Suprapubic skin (tissue), 4 donors: ENCODE measurements at places on chromosomes 5 and 9.

GRCh38 chr5:501105-501830 lies 23.0 kb downstream of the SLC9A3 start:
- no peak for DNase-seq

GRCh38 chr5:158635565-158635964 lies 464.2 kb downstream of the EBF1 start:
- DNase-seq, result no peak

DNA sequence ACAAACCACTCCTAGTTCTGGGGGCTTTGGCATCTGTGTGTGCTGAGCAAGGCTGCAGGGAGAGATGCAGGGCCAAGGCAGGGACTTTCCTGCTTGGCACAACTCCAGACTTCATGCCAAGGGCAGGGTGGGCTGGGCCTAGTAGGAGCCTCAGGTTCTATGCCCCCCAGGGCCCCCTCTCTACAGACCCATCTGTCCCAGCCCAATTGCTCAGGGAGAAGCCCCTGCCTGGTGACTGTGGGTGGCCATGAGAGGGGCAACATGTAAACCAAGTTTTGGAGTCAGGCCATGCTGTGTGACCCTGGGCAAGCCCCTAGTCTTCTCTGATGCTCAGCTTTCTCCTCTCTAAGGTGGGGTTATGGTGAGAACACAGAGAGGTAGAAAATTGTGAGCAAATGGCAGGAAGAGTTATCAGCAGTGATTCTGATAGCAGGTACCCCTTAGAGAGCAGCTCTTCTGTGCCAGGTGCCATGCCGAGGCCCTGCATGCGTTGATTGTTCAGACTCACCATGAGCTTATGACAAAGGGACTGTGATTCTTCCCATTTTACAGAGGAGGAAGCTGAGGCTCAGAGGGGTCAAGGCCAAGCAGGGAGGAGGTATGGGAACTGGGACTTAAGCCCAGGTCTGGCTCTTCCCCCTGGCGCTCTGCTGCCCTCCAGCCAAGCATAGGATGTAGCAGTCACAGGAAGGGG lies 5.2 kb downstream of the OLFML2A start:
- DNase-seq, result peak; percentile 53

GRCh38 chr5:80931411-80931810 lies 28.8 kb upstream of the RASGRF2 start:
- no peak for DNase-seq

DNA sequence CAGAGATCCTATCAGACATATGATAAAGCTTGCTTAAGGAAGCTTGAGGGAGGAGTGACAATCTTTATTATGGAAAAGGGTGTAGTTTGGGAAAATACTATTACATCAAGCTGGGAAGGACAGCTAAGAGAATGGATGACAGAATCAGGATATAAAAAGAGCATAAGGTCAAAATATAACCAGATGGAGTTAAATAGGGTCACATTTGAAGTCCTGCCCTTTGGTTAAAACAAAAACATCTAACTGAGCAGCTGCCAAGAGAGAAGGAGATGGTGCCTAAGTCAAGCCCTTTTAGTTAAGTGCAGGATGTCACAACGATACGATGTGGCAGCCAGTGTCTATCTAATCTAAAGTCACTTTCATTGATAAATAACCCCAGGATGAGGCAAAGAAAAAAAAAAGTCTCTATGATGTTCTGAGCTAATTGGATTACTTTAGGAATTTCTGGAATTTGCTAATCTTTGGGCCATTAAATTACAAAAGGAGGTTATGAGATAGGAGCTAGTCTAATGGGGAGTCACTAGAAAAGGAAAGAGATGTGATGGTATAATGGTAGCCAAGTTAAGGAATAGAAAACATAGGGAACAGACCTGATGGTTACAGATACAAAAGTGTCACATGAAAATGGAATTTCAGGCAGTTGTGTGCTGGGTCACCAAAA lies 365.2 kb downstream of the PDE4D start:
- no peak for DNase-seq

DNA sequence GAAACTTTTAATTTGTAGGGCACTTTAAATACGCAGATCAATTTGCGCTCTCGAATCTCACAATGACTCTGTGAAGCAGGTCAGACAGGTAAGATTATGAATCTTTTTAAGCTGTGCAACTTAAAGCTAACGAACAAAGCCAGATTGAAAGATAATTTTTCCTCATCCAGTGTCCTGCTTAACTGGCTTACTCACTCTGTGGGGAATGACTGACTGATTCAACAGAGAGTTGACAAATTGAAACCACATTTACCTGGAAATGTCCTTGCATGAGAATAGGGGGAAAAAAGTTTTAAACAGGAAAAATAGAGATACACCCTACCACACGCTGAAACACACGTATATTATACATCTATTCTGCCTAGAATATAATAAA lies 187.9 kb downstream of the MAN2A1 start:
- DNase-seq, result no peak

DNA sequence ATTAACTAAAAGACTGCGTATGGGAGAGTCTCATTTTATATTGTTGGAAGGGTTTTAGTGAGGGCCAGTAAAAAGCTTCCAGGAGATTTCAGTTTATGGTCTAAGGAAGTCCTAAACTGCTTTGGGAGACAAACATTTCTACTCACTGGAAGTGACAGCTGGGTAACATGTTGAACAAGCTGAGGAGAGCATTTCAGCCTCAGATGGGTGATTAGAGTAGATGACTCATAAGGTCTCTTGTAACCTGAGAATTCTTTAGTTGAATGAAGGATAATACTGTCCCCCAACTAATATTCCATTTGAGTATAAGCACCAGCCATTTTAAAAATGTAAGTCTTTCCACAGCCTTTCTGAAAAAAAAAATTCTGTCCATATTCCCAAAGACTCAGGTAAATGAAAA lies 218.0 kb upstream of the C9orf72 start:
- DNase-seq, result no peak

DNA sequence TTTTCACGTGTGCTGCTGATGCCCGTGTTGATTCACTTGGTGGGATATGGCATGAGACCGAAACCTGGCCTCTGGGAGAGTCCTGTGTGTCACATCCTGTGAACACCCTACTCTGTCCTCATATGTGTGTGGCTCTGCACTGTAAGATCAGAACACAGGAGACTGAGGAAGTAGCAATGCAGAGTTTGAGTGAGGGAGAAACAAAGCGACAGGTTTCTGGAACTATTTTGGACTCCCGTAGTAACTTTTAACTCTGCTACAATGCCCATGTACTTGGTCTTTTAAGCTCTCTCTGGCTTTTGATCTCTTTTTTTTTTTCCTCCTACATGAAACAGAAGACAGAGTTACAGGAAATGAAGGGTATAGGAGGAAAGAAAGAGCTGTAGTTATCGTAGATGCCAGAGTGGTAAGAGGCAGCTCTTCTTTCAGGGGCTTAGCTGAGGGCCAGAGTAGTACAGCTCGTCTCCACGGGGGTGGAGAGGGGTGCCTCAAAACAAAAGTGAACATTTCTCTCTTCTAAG lies 26.6 kb downstream of the GRAMD2B start:
- no peak for DNase-seq

DNA sequence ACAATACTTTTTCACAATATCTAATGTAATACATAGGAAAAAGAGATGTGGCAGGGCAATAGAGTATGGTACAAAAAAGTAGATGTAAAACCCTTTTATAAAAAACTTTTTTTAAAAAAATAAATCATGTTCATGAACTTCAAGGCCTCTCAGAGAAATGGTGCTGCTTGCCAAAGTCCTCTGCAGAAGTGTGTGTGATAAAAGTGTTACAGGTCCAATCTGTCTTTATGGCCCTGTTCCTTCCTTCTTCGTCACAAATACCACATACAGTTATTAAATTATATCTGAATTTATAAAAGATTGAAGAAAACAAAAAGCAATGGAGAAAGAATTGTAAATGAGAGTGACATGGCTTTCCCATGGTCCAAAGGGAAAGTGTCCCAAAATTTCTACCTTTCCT lies 21.7 kb upstream of the CCNH start:
- no peak for DNase-seq

GRCh38 chr5:168110384-168110783 lies 181.1 kb upstream of the WWC1 start:
- DNase-seq, result no peak

GRCh38 chr5:76367623-76368371 lies 35.3 kb upstream of the IQGAP2 start:
- no peak for DNase-seq

- DNase-seq, result no peak
Observed at GRCh38 chr5:61167382-61167781, 5.1 kb upstream of the SMIM15 start.

- peak; percentile 54 for DNase-seq
Observed at GRCh38 chr5:132020568-132021339, 9.3 kb upstream of the ACSL6 start.

GRCh38 chr9:78839252-78839651 lies 542.3 kb downstream of the PSAT1 start:
- no peak for DNase-seq

- DNase-seq, result no peak
Observed at GRCh38 chr5:111869681-111870080, 112.7 kb upstream of the NREP start.

DNA sequence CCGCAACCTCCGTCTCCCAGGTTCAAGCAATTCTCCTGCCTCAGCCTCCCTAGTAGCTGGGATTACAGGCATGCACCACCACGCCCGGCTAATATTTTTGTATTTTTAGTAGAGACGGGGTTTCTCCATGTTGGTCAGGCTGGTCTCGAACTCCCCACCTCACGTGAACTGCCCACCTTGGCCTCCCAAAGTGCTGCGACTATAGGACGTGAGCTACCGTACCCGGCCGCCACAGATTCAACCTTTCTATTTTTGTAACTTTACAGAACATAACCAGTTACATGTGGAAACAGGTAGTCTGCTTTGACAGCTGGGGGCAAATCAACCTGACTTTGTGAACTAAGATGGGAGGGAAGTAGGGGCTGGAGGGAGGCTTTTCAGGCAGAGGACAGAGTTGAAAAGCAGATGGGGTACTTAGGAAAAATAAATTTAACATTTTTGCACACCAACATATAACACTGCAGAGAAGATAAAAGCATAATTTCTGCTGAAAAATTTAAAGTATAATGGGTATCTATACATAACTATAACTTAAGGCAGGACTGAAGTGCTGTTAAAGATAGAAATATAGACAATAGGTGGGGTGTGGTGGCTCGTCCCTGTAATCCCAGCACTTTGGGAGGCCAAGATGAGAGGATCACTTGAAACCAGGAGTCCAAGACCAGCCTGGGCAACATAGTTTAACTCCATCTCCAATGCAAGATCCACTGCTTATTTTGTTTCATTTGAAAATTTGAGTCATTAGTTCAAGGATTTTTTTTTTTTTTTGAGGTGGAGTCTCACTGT lies 5.1 kb downstream of the RPL37 start:
- no peak for DNase-seq

- DNase-seq, result no peak
Observed at GRCh38 chr5:3027185-3027865, 275.8 kb upstream of the IRX2 start.

GRCh38 chr5:1917830-1918487 lies 35.2 kb upstream of the IRX4 start:
- peak; percentile 35 for DNase-seq

DNA sequence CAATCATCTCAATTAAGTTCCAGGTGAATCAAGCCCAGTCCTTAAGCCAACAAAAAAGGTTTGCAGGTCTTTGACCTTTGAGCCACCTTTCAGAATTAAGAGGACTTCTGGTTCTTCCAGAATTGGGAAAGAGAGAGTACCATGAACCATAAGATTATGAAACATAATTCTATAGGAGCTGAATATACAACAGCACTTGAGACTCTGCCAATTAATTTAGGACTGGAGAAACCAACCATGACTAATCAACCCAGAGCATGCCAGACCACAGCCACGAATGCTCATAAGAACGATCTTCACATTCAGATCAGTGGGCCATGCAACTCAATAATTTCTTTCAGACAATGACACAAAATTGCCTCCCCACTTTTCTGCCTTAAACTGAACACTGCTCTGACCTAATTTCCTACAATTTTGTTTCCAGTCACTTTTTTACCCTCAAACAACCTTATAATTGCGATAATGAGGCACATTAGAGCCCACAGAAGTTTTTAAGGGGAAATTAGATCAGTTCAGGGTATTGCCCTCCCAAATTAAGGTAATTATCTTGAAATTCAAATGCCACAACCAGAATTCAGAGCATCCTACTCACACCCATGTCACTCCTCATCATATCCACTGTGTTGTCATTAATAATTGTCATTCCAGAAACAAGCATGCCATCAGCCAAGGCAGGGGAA lies 213.4 kb downstream of the ATPSCKMT start:
- no peak for DNase-seq

- DNase-seq, result no peak
Observed at GRCh38 chr5:56159521-56159947, 73.6 kb downstream of the ANKRD55 start.

GRCh38 chr9:91151718-91152095 lies 210.0 kb downstream of the AUH start:
- DNase-seq, result no peak

GRCh38 chr5:164532235-164532900 lies 1026.9 kb downstream of the MAT2B start:
- no peak for DNase-seq

DNA sequence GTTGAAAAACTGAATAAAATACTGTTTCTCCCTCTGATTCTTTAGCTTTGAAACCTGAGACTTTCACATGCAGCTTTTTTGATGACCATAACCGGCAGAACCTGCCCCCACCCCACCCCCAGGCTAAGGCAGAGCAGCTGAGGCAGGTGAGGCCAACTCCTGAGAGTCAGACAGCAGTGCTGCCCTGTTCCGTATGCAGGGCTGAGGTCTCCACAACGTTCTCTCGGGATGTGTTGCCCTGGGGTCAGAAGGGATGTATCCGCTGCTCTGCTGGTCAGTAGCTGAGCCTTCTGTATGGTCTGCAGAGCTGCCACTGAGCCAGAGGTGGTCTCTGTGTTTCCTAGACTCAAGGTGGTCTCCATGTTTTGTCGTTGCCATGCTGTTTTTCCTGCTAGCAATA lies 190.5 kb downstream of the AOPEP start:
- peak; percentile 54 for DNase-seq

DNA sequence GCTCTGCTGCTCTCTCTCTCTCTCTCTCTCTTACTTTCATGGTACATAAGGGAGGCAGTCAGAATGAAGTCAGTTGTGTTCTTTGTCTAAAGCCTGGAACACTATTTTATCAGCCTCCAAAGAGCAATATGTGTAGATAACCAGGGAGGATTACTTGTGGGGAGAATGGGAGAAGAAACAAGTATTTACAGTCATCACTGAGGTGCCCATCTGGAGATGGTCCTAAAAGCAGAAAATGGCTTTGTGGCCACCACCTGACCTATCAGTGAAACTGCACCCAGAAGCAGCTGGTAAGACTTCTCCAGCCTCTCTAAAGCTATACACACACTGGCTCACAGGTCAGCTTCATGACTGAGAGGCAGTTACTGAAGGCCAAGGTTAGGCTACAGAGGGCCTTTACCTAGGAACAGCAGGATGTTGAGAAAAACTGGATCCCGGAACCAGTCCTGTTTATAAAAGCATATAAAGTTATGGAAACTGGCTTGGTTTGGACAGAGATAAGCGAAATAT lies 75.1 kb downstream of the MRPS27 start:
- DNase-seq, result no peak

DNA sequence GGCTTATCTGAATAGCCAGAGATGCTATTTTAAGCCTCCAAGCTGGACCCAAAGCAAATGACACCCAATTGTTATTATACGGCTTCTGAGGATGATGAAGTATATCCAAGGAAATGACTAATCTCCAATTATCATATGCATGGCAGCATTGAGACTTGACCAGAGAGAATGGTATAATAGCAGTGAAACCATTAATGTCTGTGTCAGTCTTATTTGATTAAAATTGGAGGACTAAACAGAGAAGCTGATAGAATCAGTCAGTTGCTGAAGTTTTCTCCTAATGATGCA lies 200.5 kb downstream of the EFNA5 start:
- DNase-seq, result no peak
